Colonic mucosa (tissue), 4 donors: ENCODE measurements at places on chromosomes 2 and 18. TPM values are rescaled to one million over a fixed set of nuclear protein-coding genes. Genes with fewer than 3 reads are reported as not detected.

GRCh38 chr18:40088130-40088529 is 1866.9 kb upstream of the PIK3C3 start:
- DNase-seq, result no peak

Gene SPDYA
- 1.1 TPM for total RNA-seq

DNA sequence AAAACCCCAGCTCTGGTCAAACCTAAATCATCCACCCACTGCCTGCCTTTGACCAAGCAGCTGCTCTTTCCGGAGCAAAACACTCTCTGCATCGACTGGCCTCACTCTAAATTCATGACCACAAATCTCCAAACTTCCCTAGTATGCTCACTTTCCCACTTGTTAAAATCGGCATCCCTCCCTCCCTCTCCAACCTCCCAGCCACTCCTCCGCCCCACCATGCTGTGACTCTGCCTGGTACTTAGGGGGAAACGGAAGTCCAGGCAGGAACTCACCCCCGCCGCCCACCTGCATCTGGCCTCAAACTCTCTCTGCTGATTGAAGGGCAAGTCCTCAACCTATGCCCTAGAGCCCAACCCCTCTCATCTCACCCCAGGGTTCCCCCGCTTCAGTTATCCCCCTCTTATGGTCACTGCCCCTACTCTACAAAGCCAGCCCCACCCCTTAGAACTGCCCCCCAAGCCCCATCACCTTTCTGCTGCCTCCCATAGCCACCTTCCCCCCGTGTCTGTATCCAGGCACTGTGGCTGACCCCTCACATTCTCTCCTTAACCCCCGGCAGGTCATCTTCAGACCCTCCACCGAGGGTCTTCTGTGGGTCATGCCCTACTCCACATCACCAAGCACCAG is 3.8 kb upstream of the ADRA2B start:
- no peak for DNase-seq

GRCh38 chr2:231353469-231353868 is 42.0 kb upstream of the B3GNT7 start:
- DNase-seq, result no peak

GRCh38 chr2:196104066-196104465 is 35.4 kb upstream of the DNAH7 start:
- no peak for DNase-seq

Gene COL4A4
- total RNA-seq, result 0.93 TPM

Gene NT5DC4
- total RNA-seq, result not detected

- no peak for DNase-seq
Observed at GRCh38 chr2:164700390-164700789, 79.1 kb upstream of the GRB14 start.

Gene RNPEPL1
- 87.2 TPM for total RNA-seq
